ENCODE measurements at places on chromosomes 16 and 17.

- DNase-seq = no peak
Observed at GRCh38 chr17:56577843-56578204, 15.7 kb upstream of the NOG start.

DNA sequence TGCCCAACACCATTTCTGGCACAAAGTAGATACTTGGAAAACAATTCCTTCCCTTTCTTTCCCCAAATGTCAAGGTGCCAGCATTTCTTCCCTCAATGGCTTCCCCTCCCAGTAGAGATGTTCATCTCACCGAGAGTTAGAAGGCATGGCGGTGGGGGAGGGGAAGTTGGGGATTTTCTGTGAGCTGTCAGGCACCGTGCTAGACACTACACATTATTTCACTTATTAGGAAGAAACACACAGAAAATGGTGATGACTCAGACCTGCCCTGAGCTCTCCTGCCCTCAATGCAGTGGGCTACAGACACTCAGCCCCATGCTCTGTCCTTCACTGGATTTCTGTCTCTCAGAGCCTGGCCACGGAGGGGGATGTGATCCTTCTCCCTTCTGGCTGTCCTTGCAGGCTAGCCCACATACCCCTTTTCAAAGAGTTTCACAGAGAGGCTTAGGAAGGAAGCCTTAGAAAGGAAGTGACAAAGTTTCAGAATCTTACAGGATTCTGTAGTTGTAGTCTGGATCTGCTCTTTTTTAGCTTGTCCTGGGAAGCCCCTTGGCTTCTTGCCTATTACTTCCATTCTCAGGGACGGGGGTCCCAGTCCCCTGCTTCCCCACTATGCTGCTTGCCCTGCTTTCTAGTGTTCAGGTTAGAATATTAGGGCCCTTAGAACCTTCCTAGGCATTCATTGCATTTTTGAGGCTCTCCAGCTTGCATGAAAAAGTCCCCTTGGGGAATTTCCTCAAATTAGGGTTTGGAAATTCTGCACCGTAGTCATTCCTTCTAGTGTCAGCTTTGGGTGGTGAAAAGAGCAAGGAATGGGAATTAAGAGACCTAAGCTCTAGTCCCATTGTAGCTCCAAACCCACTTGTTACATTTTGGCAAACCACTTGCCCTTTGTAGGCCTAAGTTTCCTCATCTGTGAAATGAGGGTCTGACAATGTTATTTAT, 12.2 kb upstream of the CCL5 start:
- no peak for DNase-seq

GRCh38 chr16:54106057-54106456, 180.5 kb downstream of the IRX3 start:
- no peak for DNase-seq

DNA sequence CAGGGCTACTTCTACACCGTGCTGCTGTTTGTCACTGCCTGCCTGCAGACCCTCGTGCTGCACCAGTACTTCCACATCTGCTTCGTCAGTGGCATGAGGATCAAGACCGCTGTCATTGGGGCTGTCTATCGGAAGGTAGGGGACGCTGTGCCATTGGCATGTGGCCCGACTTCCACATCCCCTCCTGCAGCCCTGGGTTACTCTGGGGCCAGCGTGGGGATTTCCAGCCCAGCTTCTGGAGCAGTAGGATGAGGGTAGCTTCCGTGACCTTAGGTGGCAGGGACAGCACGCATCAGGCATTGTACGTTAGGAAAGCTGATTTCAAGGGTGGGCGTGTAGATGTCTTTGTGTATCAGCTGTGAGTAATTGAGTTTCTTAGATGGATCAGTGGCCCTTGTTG, 96.5 kb downstream of the ABCC1 start:
- no peak for DNase-seq

GRCh38 chr16:65181071-65181561, 59.3 kb upstream of the CDH11 start:
- DNase-seq = no peak
